Urinary bladder (tissue), 4 donors: ENCODE measurements at places on chromosomes 7 and 10. TPM values are rescaled to one million over a fixed set of nuclear protein-coding genes. Genes with fewer than 3 reads are reported as not detected.

VAX1 gene
- not detected for total RNA-seq

- DNase-seq: no peak
These were observed 57.2 kb downstream of the SHOC2 start for GRCh38 chr10:110976577-110976976.

CLDN3 gene
- total RNA-seq: 0.21 TPM

DNA sequence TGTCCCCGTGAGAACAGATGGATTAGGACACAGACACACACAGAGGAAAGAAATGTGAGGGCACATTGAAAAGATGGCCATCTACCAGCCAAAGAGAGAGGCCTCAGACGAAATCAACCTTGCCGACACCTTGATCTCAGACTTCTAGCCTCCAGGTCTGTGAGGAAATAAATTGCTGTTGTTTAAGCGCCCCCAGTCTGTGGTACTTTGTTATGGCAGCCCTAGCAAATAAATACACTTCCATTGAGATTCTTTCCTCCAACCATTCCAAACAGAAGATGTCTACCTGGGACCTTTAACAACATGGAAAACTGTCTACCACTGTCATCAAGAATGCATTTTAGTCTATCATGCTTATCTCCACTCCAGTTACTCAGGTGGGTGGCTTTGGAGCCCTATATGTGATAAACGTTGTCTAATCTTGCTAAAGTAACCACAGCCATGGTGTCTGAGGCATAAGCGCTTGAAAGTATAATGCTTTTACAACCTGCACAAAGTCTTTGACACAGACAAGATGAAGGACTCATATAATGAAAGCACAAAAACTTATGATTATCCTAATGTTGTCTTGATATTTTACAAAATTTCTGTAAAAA lies 244.3 kb downstream of the MTERF1 start:
- DNase-seq: no peak

- no peak for DNase-seq
These were observed 2.5 kb downstream of the SLC16A9 start for GRCh38 chr10:59706851-59707797.

DNA sequence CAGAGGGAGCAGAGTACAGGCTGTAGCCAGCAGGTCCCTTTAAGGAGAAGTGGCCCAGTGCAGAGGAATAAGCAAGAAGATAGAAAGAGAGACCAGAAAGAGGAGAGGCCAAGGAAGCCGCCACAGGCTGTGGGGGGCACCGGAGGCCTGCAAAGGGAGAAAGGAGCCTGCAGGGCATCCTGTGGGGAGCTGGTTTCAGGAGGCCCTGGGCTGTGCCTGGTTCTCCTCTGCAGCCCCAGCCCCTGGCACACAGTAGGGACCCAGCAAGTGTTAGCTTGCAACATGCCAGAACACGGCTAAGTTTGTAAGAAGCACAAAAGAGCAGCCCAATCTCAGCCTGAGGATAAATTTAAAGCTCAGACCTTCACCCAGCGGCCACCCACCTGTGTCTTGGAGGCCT lies 12.3 kb upstream of the C10orf71 start:
- no peak for DNase-seq

DNA sequence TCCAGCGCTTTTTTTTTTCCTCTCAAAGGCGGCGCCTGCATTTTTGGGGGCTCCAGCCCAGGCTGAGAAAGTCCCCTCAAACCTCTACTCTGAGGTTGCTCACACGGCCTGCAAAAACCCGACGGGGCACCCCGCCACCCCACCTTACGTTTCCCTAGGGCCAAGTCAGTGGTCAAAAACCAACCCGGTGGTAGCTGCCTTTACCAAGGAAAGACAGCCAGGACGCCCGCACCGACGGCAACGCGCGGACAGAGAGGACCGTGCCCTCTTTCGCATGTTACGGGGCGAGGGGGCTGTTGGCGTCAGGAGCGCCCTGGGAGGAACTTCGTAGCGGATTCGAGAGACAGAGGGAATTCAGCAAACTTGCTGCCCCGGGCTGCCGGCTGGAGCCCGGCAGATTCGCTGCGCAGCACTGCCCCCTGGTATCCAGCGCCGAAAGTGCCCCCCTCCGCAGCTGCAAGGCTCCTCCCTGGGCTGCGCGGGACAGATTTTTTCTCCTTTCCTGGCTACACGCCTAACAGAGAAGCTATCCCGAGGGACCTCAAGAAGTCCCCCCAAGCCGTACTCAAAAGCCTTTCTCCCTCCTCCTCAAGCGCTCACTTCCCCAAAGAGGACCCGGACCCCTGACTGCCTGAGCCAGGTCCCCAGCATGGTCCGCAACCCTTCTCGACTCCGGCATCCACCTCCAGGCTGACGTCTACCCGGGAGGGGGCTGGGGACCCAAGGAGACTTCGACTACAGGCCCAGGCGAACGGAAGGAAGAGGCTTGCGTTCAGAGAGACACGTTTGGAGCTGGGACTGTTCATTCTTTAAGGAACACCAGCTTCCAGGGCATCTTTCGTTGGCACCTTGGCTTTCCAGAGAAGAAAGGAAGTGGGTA lies 27.7 kb upstream of the VAX1 start:
- no peak for DNase-seq

PNLIPRP3 gene
- total RNA-seq: not detected

DNA sequence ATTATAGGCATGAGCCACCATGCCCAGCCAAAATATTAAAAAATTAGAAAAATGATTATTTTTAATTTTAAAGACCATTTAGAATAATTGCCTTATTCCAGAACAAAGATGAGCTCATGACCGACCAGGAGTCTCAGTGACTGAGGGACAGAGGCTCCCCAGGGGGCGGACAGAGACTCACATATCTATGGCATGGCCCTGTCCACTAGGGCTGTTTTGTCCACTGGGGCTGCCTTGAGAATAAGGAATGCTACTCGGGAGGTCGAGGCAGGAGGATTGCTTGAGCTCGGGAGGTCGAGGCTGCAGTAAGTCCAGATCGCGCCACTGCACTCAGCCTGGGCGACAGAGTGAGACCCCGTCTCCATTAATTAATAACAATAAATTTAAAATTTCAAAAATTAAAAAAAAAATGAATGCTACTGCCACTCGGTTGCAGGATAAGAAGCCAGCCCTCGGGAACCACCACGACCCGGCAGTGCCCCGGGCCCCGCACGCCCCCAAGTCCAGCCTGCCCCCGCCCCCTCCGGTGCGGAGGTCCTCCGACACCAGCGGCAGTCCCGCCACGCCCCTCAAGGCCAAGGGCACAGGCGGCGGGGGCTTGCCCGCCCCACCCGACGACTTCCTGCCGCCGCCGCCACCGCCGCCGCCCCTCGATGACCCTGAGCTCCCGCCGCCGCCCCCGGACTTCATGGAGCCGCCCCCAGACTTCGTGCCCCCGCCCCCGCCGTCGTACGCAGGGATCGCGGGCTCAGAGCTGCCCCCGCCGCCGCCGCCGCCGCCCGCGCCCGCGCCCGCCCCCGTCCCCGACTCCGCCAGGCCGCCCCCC lies 128.6 kb downstream of the APBB1IP start:
- no peak for DNase-seq

- no peak for DNase-seq
These were observed 1.2 kb upstream of the PLCE1 start for GRCh38 chr10:93992400-93993030.

DNA sequence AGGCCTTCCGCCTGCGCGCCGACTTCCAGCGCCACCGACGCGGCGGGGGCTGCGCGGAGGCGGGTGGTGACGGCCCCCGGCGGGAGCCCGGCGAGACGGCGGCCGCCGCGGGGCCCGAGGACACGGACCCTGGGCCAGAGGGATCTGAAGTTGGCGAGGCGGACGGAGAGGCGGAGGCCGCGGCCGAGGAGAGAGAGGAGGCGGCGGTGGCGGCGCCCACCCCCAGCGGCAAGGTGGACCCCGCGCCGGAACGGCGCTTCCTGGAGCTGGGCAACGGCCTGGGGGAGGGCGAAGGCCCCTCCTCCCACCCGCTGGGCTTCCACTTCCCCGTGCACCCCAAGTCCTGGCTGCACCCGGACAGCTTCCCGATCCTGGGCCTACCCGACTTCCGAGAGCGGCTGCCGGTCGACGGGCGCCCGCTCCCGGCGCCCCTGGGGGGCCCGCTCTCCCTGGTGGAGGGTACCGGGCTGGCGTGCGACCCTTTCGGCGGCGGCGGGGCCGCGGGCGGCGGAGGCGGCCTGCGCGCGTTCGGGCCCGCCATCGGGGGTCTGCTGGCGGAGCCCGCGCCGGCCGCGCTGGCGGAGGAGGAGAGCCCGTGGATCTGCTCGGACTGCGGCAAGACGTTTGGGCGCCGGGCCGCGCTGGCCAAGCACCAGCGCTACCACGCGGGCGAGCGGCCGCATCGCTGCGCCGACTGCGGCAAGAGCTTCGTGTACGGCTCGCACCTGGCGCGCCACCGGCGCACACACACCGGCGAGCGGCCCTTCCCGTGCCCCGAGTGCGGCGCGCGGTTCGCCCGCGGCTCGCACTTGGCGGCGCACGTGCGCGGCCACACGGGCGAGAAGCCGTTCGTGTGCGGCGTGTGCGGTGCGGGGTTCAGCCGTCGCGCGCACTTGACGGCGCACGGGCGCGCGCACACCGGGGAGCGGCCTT lies 16.2 kb downstream of the ZNF316 start:
- DNase-seq: no peak

DNA sequence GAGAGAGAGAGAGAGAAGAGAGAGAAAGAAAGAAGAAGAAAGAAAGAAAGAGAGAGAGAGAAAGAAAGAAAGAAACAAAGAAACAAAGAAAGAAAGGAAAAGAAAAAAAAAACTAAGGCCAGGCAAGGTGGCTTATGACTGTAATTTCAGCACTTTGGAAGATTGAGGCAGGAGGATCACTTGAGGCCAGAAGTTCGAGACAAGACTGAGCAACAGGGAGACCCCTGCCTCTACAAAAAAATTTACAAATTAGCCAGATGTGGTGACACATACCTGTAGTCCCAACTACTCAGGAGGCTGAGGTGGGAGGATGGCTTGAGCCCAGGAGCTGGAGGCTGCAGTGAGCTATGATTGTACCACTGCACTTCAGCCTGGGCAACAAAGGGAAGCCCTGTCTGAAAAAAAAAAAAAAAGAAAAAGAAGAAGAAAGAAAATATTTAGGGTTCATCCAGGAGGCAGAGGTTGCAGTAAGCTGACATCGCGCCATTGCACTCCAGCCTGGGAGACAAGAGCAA lies 2.8 kb downstream of the SERPINE1 start:
- no peak for DNase-seq

GRCh38 chr10:80485946-80486764 lies 32.0 kb downstream of the TSPAN14 start:
- no peak for DNase-seq

DNA sequence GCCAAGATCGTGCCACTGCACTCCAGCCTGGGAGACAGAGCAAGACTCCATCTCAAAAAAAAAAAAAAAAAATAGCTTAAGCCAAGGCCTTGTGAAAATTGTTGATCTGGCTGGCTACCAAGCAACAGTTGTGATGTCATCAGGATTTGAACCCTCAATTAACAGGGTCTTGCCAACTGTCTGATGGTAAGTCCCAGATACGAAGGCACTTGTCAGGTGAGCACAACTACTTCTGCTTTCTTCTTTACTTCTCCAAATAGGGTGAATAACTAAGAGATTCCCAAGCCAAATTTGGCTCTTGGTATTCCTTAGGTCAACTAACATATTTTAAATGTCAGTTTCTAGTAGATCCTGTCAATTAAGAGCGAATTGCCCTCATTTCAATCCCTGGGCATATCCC lies 47.4 kb downstream of the ANKRD61 start:
- DNase-seq: no peak

GRCh38 chr10:82160307-82160706 lies 285.3 kb downstream of the NRG3 start:
- no peak for DNase-seq

MYL7 gene
- total RNA-seq: 2.7 TPM

- no peak for DNase-seq
These were observed 67.1 kb downstream of the LSMEM1 start for GRCh38 chr7:112547916-112548315.

MYPN gene
- 3.1 TPM for total RNA-seq

TAC1 gene
- 1.7 TPM for total RNA-seq

- DNase-seq: no peak
These were observed 199.7 kb downstream of the ANK3 start for GRCh38 chr10:60189861-60190475.

GRCh38 chr10:113583571-113583970 lies 30.7 kb downstream of the HABP2 start:
- DNase-seq: no peak

DNA sequence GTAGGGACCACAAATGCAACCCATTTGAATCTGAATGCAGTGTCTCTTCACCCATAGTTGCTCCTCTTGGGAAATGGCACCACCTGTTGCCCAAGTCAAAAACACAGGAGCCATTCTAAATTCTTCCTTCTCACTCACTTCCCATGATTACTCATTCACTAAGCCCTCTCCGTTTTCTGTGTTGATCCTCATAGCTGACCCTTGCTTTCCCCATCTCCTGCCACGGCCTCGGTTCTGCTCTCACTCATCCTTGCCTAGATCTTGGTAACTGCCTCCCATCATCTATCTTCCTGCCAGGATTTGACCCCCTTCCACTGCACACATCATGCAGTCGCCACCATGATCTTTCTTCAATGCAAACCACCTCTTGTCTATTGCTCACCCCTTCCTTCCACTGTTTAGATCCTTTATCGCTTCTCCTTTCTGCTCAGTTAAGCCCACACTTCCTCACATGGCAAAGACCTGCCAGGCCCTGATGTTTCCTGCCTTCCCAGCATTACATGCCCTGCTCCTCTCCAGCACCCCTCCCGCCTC lies 19.0 kb upstream of the CPN1 start:
- DNase-seq: no peak

SPDYE9 gene
- total RNA-seq: not detected

MYOZ1 gene
- 11.5 TPM for total RNA-seq
